Retina (tissue), 1 donor: ENCODE measurements at places on chromosomes 7 and 10.
A peak's percentile ranks its signal among the peaks of the same experiment; 100 is the strongest.

- DNase-seq = no peak
These were observed 22.3 kb downstream of the SMURF1 start for GRCh38 chr7:99121496-99122021.

- no peak for DNase-seq
These were observed 75.6 kb downstream of the CFAP46 start for GRCh38 chr10:132866601-132867381.

GRCh38 chr7:117012696-117013095 is 59.4 kb downstream of the ST7 start:
- DNase-seq = no peak

- no peak for DNase-seq
These were observed 31.2 kb upstream of the BMPER start for GRCh38 chr7:33873981-33874750.

GRCh38 chr10:26430641-26431163 is 7.4 kb upstream of the APBB1IP start:
- DNase-seq = no peak

DNA sequence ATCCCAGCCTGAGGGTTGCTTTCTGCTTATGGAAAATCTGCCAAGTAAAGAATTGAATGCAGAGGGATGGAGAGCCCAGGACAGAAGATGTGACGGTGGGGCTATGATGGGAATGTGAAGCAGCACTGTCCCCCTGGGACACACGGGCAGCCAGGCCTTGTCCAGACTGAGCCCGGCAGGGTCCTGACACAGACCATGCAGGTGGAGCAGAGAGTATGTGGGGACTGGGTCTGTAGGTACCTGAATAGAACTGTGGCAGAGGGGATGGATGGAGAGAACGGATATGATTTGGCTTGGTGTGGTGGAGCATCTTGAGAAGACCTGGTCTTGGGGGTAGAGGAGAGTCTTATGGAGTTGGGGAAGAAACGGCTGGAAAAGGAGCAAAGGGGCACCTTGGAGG is 732 bp upstream of the LRRC18 start:
- DNase-seq = no peak

DNA sequence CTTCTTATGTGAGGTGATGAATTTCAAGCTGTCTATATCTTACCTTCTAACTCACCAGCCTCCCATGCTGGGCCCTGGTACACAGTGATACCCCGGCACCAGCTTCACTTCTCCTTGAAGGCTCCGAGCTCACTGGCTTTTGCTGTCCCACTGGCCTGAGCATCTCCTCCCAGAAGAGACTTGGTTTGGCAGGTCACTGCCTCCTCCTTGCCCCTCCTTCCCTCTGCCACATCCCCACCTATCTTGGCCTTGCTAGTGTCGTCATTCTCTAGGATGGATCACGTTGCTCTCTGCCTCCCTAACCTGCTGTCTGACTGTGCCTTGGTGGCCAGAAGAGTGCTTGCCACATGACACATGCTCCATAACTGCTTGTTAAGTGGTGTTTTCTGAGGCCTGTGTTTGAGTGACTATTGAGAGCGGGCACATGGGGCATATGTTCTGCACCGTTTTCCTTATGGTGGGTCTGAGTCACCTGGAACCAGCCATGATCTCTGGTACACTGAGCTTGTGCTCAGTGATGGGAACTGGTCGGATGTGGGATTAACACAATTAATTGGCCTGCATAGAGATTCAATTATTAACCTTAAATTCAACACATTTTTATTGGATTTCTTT is 86.5 kb downstream of the TMEM178B start:
- DNase-seq = no peak

GRCh38 chr10:103476046-103476768 is 2.8 kb downstream of the CALHM3 start:
- no peak for DNase-seq

DNA sequence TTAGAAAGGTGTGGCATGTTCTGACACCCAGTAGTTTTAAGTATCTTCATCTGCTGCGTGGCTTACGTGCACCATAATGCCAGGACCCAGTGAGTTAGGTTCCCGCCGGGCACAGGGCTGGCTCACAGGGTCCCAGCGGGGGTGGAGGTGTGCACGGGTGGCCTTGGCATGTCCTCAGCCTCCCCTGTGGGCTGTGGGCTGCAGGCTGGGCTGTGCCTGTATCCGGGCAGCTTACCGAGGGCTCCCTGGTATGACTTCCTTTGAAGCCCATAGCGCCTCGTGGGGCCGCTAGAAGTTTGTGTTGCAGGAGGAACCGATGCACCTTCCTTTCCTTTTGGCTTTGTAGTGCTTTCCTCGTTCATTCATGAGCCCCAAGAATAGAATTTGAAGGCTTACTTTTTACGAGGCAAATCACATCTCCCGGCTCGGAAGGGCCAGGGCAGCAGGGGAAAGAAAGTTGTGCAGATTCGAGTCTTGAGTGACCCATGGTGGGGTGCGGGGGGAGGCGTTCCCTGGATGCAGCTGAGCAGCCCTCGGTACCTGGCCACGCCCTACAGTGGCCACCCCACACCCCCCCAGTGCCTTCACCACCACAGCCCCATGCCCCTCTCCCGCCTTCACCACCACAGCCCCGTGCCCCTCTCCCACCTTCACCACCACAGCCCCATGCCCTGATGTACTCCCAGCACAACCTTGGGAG is 113.2 kb downstream of the WDR37 start:
- DNase-seq = no peak

GRCh38 chr7:151837285-151838042 is 39.5 kb downstream of the PRKAG2 start:
- peak; percentile 44 for DNase-seq

GRCh38 chr10:87054373-87055295 is 34.5 kb downstream of the FAM25A start:
- no peak for DNase-seq

DNA sequence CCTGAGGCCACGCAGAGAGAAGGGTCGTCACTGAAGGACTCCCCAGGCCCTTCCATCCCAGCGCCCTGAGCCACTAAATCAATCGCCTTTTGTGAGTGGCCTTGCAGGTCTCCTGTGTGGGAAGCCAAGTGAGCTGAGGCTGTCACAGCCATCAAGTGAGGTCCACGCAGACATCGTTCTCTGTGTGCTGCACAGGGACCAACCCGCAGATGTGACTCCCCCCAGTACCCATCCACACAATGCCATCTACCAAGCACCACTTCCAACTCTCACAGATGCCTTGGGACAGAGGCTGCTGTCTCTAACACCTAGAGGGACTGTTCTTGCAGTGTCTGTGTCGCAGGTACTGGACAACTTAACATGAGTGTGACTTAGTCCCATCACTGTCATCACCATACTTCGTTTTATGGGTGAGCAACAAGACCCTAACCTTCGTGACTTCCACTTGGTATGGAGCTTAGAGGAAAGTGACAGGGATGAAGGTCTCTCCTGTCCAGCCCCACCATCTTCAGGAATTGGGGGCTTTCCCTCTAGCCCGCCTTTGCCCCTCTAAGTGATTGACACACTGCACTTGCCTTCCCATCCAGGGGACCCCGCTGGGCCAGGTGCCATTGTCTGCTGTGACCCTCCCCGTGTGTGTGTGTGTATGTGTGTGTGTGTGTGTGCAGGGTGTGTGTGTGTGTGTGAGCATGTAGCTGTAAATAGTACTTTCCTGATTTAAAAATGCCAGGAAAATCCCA is 51.4 kb upstream of the TMEM72 start:
- no peak for DNase-seq

DNA sequence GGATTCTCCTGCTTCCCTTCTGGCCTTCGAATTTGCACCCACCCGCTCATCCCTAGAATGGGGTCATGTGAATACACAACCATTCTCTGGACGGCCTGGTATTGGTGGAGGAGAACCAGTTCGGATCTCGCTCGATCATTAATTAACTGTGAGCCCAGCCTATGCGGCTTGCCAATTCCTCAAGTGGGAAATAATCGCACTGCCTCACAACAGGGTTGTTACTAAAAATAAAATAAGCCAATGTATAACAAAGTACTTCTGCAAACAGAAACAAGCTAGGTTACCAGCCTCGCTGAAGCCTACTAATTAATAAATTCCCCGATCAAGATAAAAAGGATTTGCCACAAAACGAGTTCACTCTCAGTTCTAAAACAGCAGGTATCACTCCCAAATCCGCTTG is 16.2 kb downstream of the CTBP2 start:
- DNase-seq = peak; percentile 12

- DNase-seq = no peak
These were observed 3.1 kb downstream of the ANKRD22 start for GRCh38 chr10:88848499-88848898.

- DNase-seq = no peak
These were observed 1.8 kb downstream of the TFEC start for GRCh38 chr7:116028787-116029186.

GRCh38 chr7:7496311-7496710 is 39.4 kb downstream of the COL28A1 start:
- no peak for DNase-seq

DNA sequence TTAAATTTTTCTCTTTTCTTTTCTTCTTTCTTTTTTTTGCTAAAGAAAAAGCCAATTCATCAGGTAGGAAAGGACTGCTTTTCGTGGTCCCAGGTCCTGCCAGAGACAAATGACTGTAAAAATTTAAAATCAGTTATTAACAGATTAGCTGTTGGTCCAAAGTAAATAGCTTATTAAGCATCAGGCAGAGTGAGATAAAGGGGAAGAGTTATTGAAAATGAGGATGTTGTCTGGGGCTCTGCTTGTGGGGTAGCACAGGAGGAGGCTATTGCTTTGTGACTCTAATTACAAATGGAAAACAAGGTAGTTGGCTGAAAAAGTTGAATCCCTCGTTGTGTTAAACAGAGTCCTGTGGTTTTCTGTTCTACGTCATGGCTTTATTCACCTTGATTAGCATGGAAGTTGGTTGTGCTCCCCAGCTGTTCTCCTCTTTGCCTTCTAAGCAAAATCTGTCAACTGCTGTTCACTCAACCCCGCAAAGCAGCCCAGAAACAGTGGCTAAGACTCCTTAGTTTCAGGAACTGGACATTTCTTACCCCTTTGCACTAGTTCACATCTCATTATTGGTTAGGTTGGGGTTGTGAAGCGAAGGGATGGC is 128.9 kb downstream of the SNX10 start:
- DNase-seq = peak; percentile 35

DNA sequence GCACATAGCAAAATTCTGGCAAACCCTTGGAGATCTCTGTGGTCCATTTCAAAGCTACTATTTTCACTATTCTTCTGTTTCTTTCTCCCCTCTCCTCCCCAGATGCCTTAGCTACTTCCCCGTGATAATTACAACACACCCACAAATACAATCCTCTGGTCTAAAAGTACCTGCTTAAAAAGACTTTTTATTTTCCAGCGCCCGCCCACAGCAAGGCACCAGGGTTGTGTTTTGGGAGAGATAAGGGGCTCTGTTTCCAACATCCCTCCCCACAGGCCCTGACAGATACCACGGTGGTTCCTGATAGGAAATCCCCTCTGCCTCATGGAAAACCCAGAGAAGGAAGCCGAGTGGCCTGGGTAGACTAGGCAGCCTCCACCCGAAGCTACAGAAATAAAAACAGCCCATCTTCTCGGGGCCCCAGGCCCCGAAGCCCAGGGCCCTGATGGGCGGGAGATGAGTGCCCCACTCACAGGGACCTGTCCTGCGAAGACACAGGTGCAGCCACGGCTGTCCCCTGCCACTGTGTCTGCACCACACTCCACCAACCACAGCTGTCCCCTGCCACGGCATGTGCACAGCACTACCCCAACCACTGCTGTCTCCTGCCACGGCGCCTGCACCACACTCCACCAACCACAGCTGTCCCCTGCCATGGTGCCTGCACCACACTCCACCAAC is 19.7 kb downstream of the CALML5 start:
- no peak for DNase-seq

GRCh38 chr10:46546591-46547540 is 9.6 kb downstream of the GPRIN2 start:
- no peak for DNase-seq
